ENCODE measurements at places on chromosomes 6 and 20.

- DNase-seq, result no peak
Measured at GRCh38 chr6:151239603-151240035, at the start of gene AKAP12. AKAP12 (plus strand) TSS chr6:151239967; CDS start chr6:151240563, 596 bp downstream.

GRCh38 chr6:90695316-90695715, 108.4 kb upstream of the MAP3K7 start:
- DNase-seq, result no peak

- no peak for DNase-seq
Measured at GRCh38 chr6:70380252-70380651, 33.1 kb upstream of the FAM135A start.

- no peak for DNase-seq
Measured at GRCh38 chr6:153942361-153942760, 96.7 kb upstream of the OPRM1 start.

GRCh38 chr6:52208612-52209011, 22.4 kb downstream of the IL17A start:
- no peak for DNase-seq

- no peak for DNase-seq
Measured at GRCh38 chr6:110439356-110439755, 24.0 kb upstream of the DDO start.

DNA sequence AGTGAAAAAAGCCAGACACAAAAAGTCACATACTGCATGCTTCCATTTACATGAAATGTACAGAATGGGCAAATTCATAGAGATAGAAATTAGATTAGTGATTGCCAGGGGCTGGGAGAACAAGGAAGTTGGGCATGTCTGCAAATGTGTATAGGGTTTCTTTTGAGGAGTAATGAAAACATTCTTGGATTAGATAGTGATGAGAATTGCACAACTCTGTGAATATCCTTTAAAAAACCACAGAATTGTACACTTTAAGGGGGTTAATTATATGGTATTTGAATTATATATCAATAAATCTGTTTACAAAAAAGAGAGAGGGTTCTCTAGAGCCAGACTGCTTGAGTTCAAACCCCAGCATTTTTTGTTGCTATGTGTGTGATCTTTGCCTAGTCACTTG, 188.1 kb downstream of the CDC5L start:
- no peak for DNase-seq

GRCh38 chr6:150866991-150867501, 1.5 kb downstream of the MTHFD1L start:
- DNase-seq, result no peak

- DNase-seq, result no peak
Measured at GRCh38 chr6:153831350-153832078, 207.5 kb upstream of the OPRM1 start.

GRCh38 chr6:169235286-169235685, 18.4 kb downstream of the THBS2 start:
- DNase-seq, result no peak

GRCh38 chr20:58777657-58778056, 73.0 kb downstream of the GNAS-AS1 start:
- DNase-seq, result no peak

GRCh38 chr6:166936079-166936787, 20.1 kb downstream of the RNASET2 start:
- DNase-seq, result no peak

DNA sequence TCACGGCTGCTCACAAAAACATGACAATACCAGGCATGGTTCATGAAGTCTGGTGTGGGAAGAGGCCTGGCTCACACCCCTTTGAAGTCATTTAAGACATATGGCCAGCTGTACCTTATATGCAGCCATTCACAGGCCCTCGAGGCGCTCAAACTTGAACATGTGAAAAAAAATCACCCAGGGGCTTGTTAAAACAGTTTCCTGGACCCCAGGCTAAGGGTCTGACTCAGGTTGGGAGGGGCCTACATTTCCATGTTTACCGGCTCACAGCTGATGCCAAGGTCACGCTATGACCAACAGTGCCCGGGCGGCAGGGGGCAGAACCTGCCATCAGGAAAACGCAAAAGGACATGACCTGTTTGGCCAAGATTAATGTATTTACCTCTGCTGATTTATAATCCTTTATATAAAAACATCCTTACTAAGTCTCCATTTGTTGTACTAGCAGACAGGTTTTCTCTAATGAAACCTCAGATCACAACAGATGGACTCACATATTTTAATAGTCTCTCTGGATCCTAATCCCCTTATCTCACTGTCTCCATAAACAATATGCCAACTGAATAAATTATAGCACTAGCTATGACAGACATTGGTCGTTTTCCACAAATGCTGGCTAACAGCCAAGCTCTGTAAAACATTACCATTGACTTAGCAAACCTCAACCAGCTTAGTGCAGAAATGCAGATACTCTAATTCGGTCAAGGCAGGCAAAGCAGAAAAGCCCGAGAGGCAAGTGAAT, 19.9 kb downstream of the EZR start:
- DNase-seq, result peak; percentile 43

DNA sequence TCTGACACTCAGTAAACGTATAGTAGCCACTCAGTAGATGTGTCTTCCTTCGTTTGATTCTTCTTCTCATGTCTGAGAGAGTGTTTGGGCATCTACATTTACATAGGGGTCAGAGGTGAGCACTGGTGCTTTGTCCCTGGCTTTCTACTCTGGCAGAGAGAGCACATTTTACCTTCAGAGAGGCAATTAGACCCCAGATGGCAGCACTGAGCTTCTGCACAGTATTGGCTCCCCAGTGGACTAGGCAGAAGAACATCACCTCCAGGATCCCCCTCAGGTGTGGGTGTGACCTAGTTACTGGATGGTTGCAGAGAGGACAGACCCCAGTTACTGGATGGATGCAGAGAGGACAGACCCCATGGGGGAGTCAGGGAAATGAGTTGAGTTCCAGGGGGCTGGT, 327.2 kb downstream of the DHX35 start:
- no peak for DNase-seq

GRCh38 chr6:19158586-19158985, 678.6 kb upstream of the ID4 start:
- no peak for DNase-seq

GRCh38 chr20:60054716-60055634, 96.8 kb downstream of the CDH26 start:
- DNase-seq, result no peak

DNA sequence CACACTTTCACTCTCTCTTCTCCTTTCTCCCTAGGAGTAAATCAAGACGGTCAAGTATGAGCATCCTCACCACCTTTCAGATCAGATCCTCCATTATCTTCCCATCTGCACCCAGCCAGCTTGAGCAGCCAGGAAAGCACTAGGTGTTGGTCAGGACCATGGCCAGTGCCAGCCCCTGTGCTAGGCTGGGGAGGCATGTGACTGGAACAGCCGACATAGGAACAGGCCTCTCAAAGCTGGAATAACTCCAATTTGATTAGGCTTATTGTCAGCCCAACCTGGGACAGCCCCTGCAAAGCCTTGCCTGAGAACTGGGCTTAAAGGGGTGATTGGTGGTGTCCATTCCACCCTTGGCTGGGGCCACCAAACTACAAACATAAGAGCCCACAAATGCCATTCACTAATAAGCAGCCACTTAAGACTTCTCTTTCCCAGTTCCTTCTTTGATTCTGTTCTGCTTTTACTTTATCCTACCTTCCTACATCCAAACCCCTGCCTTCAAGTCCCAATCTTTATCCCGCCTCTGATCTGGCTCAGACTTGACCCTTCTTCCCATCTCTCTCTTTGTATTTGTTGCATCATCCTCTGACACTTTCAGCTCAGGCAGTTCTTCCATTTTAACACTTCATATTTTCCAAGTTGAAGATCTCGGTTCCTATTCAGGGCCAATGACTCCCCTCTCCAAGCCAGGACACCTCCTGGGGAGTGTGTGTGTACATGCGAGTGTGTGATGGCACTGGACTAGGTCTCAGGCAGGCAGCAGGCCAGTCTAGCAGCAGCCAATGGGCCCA, 4.5 kb upstream of the TREM2 start:
- DNase-seq, result no peak

- DNase-seq, result no peak
Measured at GRCh38 chr20:38063911-38064530, 30.5 kb downstream of the RPRD1B start.

- DNase-seq, result peak; percentile 67
Measured at GRCh38 chr6:82144007-82144851, 103.3 kb downstream of the IBTK start.

DNA sequence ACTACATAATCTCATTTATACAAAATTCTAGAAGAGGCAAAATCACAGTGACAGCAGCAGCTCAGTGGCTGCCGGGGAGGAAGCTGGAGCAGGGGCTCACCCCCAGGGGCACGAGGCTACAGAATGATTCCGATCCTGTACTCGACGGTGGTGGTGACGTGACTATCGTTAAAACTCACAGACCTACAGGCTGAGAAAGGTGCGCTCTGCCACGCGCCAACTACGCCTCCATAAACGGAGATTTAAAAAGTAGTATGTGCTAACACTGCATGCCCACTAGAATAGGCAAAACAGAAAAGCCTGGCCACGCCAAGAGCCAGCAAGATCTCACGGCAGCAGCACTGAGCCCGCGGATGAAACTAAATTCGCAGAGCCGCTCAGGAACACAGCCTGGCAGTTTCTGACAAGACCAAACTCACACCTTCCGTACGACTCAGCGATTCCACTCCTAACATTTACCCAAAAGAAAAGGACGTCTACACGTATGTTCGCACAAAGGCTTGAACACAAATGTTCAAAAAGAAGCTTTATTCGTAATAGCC, 25.2 kb downstream of the TAF4 start:
- no peak for DNase-seq

- no peak for DNase-seq
Measured at GRCh38 chr6:35191889-35192288, 21.9 kb upstream of the SCUBE3 start.

GRCh38 chr20:31738729-31739549, at the start of gene TPX2:
TPX2 (plus strand) TSS chr20:31739290; CDS start chr20:31757477, 18,187 bp downstream.
- DNase-seq, result peak; percentile 99

GRCh38 chr6:27547157-27548075, 74.5 kb upstream of the ZNF184 start:
- DNase-seq, result peak; percentile 26

DNA sequence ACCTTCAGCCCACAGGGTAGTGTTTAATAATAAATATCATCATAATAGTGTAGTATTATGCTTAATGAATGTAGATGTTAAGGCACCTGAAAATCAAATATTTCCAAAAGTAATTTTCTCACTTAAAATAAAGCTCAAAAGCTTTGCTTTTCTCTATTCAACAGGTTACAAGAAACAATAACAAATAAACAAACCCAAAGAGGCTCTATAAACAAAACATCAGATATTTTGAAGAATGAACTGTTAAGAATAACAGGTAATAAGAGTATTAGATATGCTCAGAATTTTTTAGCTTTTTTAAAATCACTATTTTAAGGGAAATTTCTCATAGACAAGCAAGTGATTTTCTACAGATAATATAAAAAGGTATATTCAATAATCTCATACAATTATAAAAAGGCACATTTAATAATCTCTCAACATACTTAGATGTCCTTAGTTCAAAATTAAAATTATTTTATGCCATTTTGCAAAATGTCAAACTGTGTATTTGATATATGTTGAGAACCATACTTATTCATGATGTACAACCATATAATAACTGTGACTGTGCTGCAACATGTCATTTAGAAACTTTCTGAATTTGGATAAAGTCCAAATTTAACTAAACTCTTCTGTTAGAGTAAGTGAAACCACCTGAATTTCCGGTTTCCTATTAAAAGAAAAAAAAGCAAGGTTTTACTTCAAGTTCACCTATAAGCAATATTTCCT, 35.8 kb downstream of the PHIP start:
- no peak for DNase-seq

DNA sequence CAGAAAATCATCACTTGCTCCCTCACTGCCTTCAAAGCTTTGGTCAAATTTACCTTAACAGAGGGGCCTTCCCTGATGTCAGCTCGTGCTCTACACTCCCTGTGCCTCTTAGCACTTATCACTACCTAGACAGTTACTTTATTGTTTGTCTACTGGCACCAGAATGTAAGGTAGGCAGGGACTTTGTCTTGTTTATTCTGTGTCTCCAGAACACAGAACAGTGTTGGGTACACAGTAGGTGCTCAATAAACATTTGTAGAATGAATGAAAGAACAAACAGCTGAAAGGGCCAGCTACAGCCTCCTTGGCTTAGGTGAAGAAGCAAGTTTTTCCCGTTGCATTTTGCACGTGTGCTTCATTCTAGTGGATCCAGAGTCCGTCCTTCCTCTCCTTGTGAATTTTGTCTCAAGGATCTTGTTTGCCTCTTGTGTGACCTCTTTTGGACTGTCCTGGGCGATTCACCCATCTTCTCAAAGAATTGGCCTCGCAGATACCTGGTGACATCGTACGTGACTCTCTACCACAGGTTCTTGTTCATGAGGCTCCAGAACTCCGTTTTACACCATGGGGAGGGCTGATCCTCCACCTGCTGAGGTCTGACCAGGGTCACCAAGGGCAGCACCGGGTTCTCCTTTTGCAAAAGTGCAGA, 84.2 kb upstream of the ARMC2 start:
- DNase-seq, result no peak

GRCh38 chr20:47316776-47317126, 39.7 kb downstream of the ZMYND8 start:
- no peak for DNase-seq

DNA sequence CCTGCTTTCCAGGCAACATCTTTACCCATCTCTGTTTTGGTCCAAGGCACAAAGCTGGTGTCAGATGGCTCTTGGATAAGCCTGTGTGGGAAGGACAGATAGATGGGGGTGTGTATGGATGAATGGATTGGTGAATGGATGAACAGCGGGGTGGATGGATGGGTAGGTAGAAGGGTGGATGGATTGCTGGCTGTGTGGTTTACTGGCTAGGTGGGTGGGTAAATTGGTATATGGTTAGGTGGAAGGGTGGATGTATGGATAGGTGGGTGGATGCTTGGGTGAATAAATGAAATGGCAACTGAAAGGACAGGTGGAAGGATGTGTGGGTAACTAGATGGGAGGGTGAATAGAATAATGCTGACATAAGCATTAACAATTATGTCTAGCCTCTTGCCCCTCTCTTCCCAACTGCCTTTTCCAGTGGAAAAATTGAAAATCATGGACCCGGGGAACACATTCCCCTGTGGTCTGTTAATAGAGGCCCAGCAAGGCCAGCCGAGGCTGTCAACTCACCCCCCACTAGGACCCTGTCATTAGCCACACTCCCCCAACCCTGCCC, 43.8 kb upstream of the RSPO4 start:
- no peak for DNase-seq

DNA sequence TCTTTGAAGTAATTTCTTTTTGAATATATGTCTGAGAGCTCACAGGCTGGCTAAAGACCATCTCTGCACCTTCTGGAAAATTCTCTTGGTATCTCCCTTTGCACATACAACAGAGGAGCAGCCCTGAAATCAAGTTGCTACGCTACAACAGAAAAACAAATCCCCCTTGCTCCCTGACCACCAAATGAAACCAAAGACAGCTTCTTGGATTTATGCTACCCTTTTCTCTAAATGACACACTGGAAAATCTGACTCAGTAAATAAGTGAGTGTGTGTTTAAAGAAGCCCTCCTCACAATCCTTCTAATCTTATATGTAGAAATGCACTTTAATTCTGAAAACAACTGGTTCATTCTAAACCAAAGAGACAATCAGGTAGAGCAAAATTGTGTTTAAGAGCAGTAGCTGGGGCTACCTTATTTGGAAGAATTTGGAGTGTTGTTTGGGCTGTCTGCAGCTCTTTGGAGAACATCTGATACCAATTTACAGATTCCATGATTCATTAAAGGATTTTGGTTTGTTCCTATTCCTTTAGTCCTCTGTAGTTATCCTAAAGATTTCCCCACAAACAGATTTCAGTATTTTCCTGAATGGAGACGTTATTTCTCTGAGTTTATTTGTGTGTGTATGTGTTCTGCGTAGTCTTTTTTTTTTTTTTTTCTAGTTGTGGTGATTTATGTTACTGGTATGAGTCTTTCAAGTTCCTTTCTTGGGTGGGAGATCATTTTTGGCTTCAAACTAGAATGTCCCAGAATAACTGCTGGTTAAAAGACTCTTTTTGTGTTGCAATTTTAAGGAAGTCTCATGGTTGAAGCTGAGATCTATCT, 36.4 kb upstream of the UTRN start:
- DNase-seq, result no peak
